NAMALWA (cell line): ENCODE measurements at places on chromosomes 11 and 22.

- no peak for DNase-seq
Observed at GRCh38 chr22:19041704-19042074, 80.5 kb downstream of the DGCR2 start.

- DNase-seq = no peak
Observed at GRCh38 chr22:38867471-38868285, 4.3 kb downstream of the CBX6 start.

DNA sequence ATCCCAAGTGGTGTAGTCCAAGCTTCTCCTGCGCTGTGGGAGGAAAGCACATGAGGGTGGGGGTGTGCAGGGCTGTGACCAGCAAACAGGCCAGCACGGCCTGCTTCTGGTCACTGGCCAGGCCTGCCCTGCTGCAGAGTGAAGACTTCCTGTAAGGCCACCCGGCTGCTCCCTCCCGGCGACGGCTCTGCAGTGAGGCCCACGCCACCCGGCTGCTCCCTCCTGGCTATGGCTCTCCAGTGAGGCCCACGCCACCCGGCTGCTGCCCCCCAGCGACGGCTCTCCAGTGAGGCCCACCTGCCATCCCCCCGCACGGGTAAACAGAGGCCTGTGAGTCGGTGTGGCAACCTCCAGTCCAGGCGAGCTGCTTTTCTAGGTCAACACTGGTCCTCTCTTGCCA, 31.4 kb upstream of the BRSK2 start:
- DNase-seq = no peak

GRCh38 chr11:59899532-59899931, 20.9 kb downstream of the OOSP3 start:
- DNase-seq = peak; percentile 4

- no peak for DNase-seq
Observed at GRCh38 chr11:105489446-105489845, 120.4 kb upstream of the GRIA4 start.

GRCh38 chr22:19011075-19011474, 75.0 kb upstream of the PRODH start:
- DNase-seq = no peak

GRCh38 chr22:50262973-50263617, 1.6 kb upstream of the MAPK12 start:
- DNase-seq = no peak

GRCh38 chr11:24375351-24375750, 121.5 kb upstream of the LUZP2 start:
- DNase-seq = no peak

GRCh38 chr11:90326647-90327046, 103.8 kb upstream of the CHORDC1 start:
- no peak for DNase-seq
